Glutamatergic neuron (in vitro differentiated cells): ENCODE measurements at places on chromosomes 12 and 14. TPM values are rescaled to one million over a fixed set of nuclear protein-coding genes. Genes with fewer than 3 reads are reported as not detected.

DNA sequence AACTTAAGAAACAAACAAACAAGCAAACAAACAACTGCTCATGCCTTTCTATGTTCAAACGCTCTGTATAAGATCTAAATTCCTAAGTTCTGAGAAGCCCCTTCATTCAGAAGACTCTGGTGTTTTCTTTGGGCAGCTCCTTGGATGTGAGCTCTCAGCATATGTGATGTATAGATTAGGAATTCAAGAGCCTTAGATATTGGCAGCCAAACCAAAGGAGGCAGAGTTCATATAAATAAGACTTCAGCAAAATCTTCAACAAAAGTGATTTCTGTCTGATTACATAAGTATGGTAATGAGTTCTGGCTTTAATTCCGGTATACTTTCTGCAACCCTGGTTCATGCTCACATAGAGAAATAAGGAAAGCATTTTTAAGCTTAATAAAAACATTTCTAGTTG is 145.6 kb downstream of the DYRK2 start:
- H3K4me3 ChIP-seq, result no peak overlapping the region
- H3K4me1 ChIP-seq, result no peaks in the 10 kb centered on the region
- no peak overlapping the region for H3K27ac ChIP-seq
- no peak for DNase-seq
- peaks cover 3% of the 10 kb centered on the region for H3K27me3 ChIP-seq

FLVCR2 gene
- not detected for total RNA-seq

- no peak overlapping the region for H3K27ac ChIP-seq
- H3K36me3 ChIP-seq, result peaks cover 26% of the 10 kb centered on the region
- H3K4me3 ChIP-seq, result no peak overlapping the region
Measured at GRCh38 chr14:96914571-96915128, 117.5 kb downstream of the VRK1 start.

DNA sequence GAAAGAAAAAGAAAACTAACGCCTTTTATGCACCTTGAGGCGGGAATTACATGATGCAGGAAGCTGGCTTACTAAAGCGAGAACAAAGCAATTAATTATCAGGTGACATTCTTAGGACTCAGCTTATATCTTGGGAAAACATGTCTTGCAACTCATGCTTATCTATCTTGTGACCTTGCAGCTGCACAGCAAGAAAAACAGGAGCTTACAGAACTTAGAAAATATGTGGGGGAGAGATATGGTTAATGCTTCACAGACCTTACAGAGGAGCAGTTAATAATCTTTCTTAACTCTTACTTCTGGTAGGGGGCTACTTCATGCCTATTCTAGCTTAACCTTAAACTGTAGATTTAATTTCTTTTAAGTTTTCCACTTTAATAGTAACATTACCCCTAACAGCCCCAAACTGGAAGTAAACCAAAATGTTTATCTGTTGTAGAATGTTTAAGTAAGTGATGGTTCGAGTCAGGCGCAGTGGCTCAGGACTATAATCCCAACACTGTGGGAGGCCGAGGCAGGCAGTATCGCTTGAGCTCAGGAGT is 13.2 kb upstream of the OR11G2 start:
- H3K27ac ChIP-seq, result no peak overlapping the region
- no peak for DNase-seq
- peaks cover 1% of the 10 kb centered on the region for H3K27me3 ChIP-seq
- no peaks in the 10 kb centered on the region for H3K4me1 ChIP-seq

NEUROD4 gene
- 206 TPM for total RNA-seq

DNA sequence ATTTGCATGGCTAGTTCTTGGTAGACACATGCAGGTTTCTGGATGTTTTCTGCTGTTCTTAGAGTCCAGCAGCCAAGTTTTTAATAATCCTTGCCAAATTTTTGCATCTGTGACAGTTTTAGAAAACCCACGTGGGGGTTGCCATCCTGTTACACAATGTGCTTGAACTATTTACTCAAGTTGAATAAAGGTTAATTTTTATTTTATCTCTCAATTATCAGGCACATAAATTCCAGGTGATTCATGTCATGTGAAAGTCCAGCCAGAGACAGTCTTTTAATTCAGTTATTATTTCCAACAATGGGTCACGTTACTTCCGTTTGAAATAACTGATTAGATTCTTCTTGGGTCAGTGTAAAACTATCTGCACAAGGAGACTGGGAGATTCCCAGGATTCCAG is 15.7 kb downstream of the MYRFL start:
- H3K27ac ChIP-seq, result no peak overlapping the region
- no peak for DNase-seq
- H3K4me3 ChIP-seq, result no peak overlapping the region
- H3K36me3 ChIP-seq, result no peaks in the 10 kb centered on the region

GRCh38 chr12:31011746-31012566 is 61.7 kb upstream of the DDX11 start:
- H3K27me3 ChIP-seq, result peaks cover 11% of the 10 kb centered on the region
- H3K27ac ChIP-seq, result no peak overlapping the region
- peaks cover 35% of the 10 kb centered on the region for H3K4me1 ChIP-seq
- DNase-seq, result no peak
- no peaks in the 10 kb centered on the region for H3K36me3 ChIP-seq

GRCh38 chr14:70619708-70620107 is 19.3 kb upstream of the MED6 start:
- DNase-seq, result no peak
- H3K4me3 ChIP-seq, result no peak overlapping the region
- H3K27me3 ChIP-seq, result no peaks in the 10 kb centered on the region
- H3K27ac ChIP-seq, result no peak overlapping the region
- peaks cover 3% of the 10 kb centered on the region for H3K4me1 ChIP-seq

RPL6 gene
- total RNA-seq, result 967 TPM

- H3K4me3 ChIP-seq, result no peak overlapping the region
- no peak overlapping the region for H3K27ac ChIP-seq
- H3K4me1 ChIP-seq, result peaks cover 5% of the 10 kb centered on the region
Measured at GRCh38 chr14:97625477-97625876, 828.3 kb downstream of the VRK1 start.

GRCh38 chr12:113189361-113189760 is 3.8 kb downstream of the RITA1 start:
- no peak for DNase-seq
- H3K4me1 ChIP-seq, result peaks cover 8% of the 10 kb centered on the region
- no peak overlapping the region for H3K27ac ChIP-seq
- H3K27me3 ChIP-seq, result no peaks in the 10 kb centered on the region
- no peaks in the 10 kb centered on the region for H3K36me3 ChIP-seq

DNA sequence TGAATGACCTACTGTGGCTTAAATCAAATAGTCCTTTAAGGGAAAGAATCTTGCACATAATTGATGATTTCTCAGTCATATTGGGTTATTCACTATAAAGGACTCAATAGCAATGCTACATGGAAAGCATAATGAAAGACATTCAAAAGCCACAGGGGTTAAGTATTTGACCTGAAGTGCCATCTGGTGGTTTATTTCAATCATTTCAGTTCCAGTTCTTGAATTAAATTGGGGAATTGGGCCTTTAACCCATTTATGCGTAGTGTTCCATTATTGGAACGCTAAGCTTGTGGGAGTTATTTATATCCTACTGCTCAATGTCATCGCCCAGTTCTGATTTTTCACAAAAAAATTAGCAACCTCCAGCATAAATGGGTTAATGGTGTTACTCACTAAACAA is 41.3 kb upstream of the C12orf71 start:
- no peaks in the 10 kb centered on the region for H3K4me1 ChIP-seq
- DNase-seq, result no peak
- no peaks in the 10 kb centered on the region for H3K27me3 ChIP-seq
- H3K4me3 ChIP-seq, result no peak overlapping the region
- no peaks in the 10 kb centered on the region for H3K36me3 ChIP-seq

KLRB1 gene
- total RNA-seq, result not detected

PRB2 gene
- total RNA-seq, result not detected

DNA sequence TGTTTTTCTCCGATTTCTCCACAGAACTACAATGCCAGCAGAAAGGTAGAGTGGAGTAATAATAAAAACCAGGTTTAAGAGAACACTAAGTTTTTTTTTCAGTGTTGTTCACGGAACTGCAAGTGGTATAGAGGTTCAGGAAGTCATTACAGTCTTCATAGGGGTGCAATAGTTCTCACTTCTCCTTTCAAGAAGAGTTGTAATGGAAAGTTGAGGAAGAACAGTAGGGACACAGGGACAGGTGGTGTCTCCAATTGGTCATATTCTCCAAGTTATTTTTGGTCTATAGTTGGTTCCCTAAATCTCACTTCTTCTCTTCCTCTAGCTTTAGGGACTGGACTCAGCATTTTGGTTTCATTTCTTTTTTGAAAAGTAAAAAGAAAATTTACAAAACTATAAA is 894.0 kb downstream of the NRXN3 start:
- peaks cover 5% of the 10 kb centered on the region for H3K4me1 ChIP-seq
- DNase-seq, result no peak
- no peaks in the 10 kb centered on the region for H3K27me3 ChIP-seq
- H3K4me3 ChIP-seq, result no peak overlapping the region
- H3K36me3 ChIP-seq, result no peaks in the 10 kb centered on the region
- no peak overlapping the region for H3K27ac ChIP-seq

TMX1 gene
- 39.1 TPM for total RNA-seq

GRCh38 chr12:121807642-121808347 is 4.0 kb downstream of the SETD1B start:
- no peak overlapping the region for H3K27ac ChIP-seq
- peaks cover 16% of the 10 kb centered on the region for H3K4me1 ChIP-seq
- peaks cover 10% of the 10 kb centered on the region for H3K27me3 ChIP-seq
- H3K36me3 ChIP-seq, result peaks cover 5% of the 10 kb centered on the region
- DNase-seq, result no peak
- no peak overlapping the region for H3K4me3 ChIP-seq

GRCh38 chr12:53612978-53613377 is 13.2 kb downstream of the ATF7 start:
- H3K4me1 ChIP-seq, result no peaks in the 10 kb centered on the region
- H3K4me3 ChIP-seq, result no peak overlapping the region
- peaks cover 2% of the 10 kb centered on the region for H3K27me3 ChIP-seq
- H3K27ac ChIP-seq, result no peak overlapping the region

- H3K27me3 ChIP-seq, result peaks cover 2% of the 10 kb centered on the region
- no peak overlapping the region for H3K27ac ChIP-seq
- peaks cover 12% of the 10 kb centered on the region for H3K4me1 ChIP-seq
- H3K36me3 ChIP-seq, result no peaks in the 10 kb centered on the region
- no peak overlapping the region for H3K4me3 ChIP-seq
Measured at GRCh38 chr12:8665759-8666158, 3.1 kb upstream of the MFAP5 start.
